ENCODE measurements at places on chromosomes 6 and 20.

DNA sequence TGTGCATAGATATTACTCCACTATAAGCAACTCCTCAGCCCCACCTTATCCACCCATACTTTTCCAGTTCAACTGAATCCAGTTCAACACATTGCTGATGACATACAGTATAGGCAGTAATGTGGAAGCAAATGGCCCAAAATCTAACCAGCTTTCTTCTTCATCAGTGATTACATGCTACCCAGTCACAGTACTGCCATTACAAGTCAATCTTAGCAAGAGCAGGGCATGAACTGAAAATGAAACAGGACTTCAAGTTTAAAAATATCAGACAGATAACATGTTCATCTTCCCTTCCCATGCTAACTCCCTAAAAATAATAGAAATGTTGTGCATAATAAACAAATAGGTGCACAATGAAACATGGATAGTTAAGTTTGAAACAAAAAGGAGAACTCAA lies 19.2 kb downstream of the RRAGD start:
- no peak for DNase-seq

GRCh38 chr6:33271117-33271467 lies 584 bp downstream of the VPS52 start:
- no peak for DNase-seq

GRCh38 chr20:22583773-22584521 lies 425 bp downstream of the FOXA2 start:
- DNase-seq = peak; percentile 84

GRCh38 chr6:44036699-44037101 lies 90.6 kb downstream of the MRPL14 start:
- DNase-seq = no peak

- no peak for DNase-seq
Observed at GRCh38 chr20:44849703-44850102, 35.8 kb upstream of the YWHAB start.

DNA sequence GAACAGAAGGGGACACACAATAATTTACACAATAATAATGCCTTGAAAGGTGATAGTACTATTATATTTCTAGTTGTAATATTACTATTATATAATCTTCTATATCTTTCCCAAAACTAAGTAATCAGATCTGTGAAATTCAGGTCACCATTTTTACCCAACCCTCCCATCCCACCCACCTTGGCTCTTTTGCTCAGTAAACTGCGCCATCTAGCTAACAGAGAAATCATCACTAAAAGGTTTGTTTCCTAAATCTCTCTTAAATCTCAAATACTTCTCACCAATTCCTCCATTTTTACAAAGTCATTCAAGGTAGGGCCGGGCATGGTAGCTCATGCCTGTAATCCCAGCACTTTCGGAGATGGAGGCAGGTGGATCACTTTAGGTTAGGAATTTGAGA lies 83.4 kb downstream of the CDK19 start:
- no peak for DNase-seq

DNA sequence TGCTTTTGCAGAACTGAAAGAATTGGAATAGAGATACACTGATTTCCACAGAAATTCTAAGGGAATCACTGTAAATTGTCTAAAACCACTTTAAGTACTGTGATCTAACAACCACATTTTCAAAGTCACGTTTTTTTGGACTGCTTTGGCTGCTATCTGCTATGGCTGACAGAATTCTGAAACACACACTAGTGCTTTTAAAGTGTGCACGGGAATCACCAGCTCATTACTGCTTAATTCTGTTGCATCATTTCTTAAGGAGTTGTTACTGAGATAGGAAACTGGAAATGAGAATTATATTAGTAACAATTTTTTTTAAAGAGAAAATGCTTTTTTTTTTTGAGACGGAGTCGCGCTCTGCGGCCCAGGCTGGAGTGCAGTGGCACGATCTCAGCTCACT lies 716.5 kb upstream of the NRSN1 start:
- DNase-seq = no peak

GRCh38 chr6:147676495-147677199 lies 168.2 kb downstream of the SAMD5 start:
- no peak for DNase-seq

DNA sequence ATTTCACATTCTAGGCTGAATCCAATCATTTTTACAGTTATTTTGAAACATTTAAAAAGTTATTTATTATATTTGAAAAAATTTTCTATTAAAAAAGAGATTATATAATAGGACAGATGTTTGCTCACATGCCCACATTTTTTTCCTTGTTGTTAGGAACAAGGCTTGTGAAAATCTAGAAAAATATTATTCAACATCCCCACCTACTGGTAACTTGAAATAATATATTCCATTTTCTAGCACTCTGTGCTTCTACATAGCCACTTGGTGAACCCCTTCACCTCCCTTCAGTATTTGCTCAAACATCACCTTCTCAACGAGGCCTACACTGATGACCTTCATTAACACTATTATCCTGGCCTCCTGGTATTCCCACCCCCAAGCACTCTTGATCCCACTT lies 18.3 kb upstream of the GPRC6A start:
- no peak for DNase-seq
